ENCODE measurements at places on chromosomes 5 and 9.

GRCh38 chr5:74408150-74409043 is 232.1 kb downstream of the ENC1 start:
- DNase-seq: no peak

GRCh38 chr5:55914971-55915370 is 63.8 kb downstream of the IL31RA start:
- no peak for DNase-seq

GRCh38 chr9:96556701-96557461 is 62.8 kb downstream of the CDC14B start:
- no peak for DNase-seq

DNA sequence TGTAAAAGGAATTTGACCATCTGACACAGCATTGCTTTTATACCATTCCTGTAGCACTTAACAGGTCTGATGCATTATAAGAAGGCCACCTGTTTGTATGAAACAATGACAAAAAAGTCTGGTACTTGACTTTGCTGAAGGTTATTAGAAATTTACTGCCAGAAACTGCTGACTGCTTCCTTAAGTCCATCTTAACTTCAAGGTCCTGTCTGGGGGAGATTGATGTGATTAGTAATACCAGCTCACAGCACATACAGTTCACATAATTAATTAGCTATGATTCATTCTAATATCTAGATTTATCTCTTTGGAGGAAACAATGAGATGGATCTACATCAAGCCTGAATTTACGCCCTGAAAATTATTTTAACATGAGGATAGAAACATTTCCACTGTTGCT is 49.6 kb upstream of the TEK start:
- DNase-seq: no peak

- DNase-seq: no peak
Measured at GRCh38 chr5:61263561-61264272, 68.3 kb upstream of the ZSWIM6 start.

DNA sequence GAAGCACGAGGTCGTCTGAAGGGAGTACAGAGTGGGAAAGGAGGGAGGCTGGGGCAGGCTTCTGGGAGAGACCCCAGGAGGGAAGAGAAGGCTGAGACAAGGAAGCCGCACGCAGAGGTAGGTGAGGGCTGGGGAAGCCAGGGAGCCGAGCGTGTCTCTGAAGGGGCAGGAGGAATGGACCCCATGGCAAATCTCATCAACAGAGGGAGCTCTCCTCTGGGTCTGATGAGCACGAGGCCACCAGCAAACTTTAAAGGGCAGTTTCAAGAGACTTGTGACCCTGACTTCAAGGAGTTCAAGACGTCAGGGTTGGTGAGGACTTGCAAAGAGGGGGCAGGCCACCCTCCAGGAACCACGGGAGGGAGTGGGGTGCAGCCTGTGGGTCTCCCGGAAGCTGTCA is 326.2 kb upstream of the IRX2 start:
- no peak for DNase-seq

- no peak for DNase-seq
Measured at GRCh38 chr5:143687604-143688003, 124.4 kb upstream of the HMHB1 start.

GRCh38 chr5:160747987-160748386 is 104.0 kb downstream of the ATP10B start:
- no peak for DNase-seq
